ENCODE measurements at places on chromosomes 5 and 9. TPM values are rescaled to one million over a fixed set of nuclear protein-coding genes. Genes with fewer than 3 reads are reported as not detected.

ADAMTS6 gene
- 11.5 TPM for total RNA-seq

LCN10 gene
- total RNA-seq: 11.4 TPM

HSPA5 gene
- total RNA-seq: 195 TPM

RUFY1 gene
- 51.9 TPM for total RNA-seq

IL7R gene
- total RNA-seq: 8.6 TPM

SNAPC4 gene
- total RNA-seq: 6.8 TPM

CD274 gene
- 3.8 TPM for total RNA-seq

PCDHGA11 gene
- 9.2 TPM for total RNA-seq

NMUR2 gene
- total RNA-seq: not detected

SPINK7 gene
- not detected for total RNA-seq

OMD gene
- total RNA-seq: 36.4 TPM

IFNA2 gene
- not detected for total RNA-seq

FRMPD1 gene
- total RNA-seq: not detected

CMYA5 gene
- total RNA-seq: 5.9 TPM

GDF9 gene
- 0.19 TPM for total RNA-seq

GRM6 gene
- not detected for total RNA-seq

HNRNPAB gene
- 112 TPM for total RNA-seq

GFPT2 gene
- total RNA-seq: 60.2 TPM

SOX30 gene
- total RNA-seq: 0.12 TPM

RGS7BP gene
- 27.3 TPM for total RNA-seq

LIFR gene
- 67.6 TPM for total RNA-seq

ZNF169 gene
- total RNA-seq: 13.4 TPM

NDFIP1 gene
- total RNA-seq: 120 TPM

GOLGA1 gene
- total RNA-seq: 20.4 TPM

SPATA31D4 gene
- not detected for total RNA-seq

HSPA4 gene
- total RNA-seq: 135 TPM

CNTNAP3 gene
- total RNA-seq: 10.1 TPM

TEX48 gene
- not detected for total RNA-seq

SLC6A18 gene
- total RNA-seq: not detected

SNX24 gene
- 20.6 TPM for total RNA-seq

SPATA31A6 gene
- not detected for total RNA-seq

C8G gene
- total RNA-seq: 0.90 TPM

TLX3 gene
- not detected for total RNA-seq

OR13F1 gene
- total RNA-seq: not detected

SLC23A1 gene
- total RNA-seq: not detected

ST6GALNAC4 gene
- 34.9 TPM for total RNA-seq

Data from aorta (tissue), 5 donors.